Stimulated activated CD4-positive, alpha-beta T cell treated with anti-CD3 and anti-CD28 coated beads, Interleukin-12 subunit alpha, Interleukin-12 subunit beta, amount 100 ng/mL, for 48 hours (primary cell): ENCODE measurements at places on chromosomes 6 and 20.

DNA sequence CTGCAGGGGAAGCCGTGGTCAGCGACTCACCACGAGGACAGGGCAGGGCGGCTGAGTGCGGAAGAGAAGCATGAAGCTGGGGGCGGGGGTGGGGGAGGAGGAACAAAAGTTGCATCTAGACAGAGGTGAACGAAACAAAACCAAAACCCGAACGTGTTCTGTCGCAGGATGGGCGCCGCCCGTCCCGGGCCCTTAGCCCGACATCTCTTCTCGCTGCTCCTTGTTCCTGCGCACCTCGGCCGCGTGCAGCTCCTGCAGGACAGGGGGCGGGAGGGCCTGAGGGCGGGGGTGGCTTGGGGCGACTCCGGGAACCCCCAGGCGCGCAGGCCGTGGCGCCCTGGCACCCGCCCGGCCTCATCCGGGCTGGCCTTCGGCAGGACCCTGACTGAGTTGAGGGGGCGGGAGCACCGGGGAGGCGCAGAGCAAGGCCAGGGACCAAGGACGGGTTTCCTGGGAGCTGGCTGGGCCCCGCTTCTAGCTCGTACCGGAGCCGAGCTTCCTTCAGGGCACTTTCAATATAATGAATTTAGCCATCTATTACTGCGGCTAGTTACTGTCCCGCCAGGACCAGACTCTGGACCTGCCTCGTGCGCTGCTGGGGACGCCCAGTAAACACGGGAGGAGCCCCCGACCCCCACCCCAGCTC lies 12.0 kb downstream of the STMN3 start:
- no peak for DNase-seq

DNA sequence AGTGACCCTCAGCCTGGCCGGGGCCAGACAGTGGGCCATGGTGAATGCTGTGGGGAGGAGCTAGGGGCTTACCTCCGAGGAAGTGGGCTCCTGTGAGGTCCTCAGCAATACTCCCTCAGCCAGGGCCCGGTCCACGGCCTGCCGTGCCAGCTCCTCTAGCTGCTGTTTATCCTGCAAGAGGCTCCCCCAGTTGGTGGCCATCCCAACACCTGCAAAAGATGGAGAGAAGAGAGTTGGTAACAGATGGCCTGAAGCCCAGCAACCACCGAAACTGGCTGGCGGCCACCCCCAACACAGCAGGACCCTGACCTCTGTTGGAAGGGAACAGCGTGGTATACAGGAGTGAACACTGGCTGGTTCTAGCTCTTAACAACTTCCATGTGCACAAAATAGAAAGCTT lies 4.0 kb downstream of the GSS start:
- DNase-seq: no peak

DNA sequence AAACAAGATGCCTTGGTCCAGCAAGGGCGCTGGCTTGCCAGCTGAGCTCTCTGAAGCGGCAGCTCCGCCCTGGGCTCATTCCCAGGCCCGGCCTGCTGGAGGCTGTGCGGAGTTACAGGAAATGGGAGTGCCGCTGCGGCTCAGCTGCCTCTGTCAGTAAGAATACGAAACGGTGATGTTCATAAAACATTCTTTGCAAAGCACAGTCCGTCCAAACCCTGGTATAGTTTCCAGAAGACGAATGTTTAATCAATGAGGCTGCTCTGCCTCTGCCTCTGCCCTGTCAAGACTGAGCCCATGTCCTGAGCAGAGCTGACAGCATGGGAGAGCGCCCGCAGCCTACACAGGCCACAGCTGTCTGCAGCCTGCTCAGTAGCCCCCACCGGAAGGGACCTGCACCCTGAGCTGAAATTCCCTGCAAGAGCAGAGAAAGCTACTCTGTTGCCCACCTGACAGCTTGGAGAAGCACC lies 153.3 kb upstream of the SNX9 start:
- no peak for DNase-seq

DNA sequence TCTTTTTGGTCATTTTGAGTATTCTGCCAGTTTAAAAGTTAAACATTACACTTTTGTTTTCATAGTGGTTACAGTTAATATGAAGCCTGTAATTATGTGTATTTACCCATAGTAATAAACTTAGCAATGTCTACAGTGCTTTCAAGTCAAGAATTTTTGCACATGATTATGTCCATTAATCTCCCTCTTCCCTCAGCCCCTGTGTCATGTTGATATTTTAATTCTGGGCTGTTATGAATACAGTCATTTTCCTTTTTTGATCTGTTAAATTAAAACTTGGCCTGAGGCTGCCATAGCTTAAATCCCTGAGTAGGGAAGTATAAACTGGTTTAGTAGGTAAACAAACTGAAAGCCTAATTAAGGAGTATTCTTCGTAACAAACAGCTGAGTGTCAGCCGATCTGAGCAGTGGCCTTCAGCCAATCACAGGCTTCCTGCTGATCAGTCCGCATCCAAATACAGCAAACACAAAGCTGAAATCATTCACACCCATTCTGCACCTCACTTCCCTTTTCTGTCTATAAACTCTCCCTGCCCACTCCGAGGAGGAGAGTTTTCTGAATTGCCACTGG lies 9.5 kb upstream of the SFT2D1 start:
- DNase-seq: no peak

DNA sequence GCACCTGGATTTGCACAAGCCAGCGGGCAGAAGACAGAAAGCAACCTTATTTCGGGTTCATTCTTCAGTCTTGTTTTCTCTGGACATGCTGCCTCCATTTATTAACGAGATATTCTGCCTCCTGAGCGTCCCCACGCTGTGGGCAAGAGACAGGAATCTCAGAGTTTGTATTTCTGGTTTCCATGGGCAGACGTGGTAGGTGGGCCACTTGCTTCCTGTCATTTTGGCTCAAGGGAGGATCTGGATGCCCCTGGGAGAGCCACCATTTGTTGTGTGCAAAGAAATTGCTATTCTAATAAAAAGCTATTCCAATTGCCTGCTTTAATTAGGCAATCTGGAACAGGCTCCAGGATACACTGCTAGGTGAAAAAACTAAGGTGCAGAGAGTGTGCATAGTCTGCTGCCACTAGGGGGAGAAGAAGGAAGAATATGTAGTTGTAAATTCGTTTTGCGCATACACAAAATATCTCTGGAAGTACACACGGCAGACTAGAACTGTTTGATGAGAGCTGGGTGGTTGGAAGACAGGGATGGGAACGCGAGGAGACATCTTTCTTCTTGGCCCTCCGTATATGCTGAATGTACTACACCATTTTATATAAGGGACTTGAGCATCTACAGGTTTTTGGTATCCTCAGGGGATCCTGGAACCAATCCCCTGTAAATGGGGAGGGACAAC lies 30.1 kb upstream of the SLC16A10 start:
- DNase-seq: no peak

DNA sequence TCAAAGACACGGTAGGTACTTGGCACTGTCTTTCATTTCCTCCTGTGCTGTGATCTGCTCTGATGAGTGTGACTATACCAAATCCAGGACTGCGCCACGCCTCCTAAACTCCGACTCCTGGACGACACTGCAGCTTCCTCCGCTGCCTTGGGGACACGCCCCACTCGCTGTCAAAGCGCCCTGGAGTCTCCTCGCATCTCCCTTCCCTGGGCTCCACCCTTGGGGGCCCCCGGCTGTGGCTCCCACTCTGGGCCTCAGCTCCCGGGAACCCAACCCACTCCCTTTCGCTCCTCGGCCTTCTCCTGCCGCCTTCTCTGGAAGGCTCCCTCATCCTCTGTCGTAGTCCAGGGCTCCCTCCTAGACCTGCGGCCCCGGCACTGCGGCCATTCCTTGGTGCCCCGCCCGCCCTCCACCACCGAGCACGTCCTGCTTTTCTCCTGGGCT lies 61.2 kb downstream of the RSPH3 start:
- DNase-seq: no peak

DNA sequence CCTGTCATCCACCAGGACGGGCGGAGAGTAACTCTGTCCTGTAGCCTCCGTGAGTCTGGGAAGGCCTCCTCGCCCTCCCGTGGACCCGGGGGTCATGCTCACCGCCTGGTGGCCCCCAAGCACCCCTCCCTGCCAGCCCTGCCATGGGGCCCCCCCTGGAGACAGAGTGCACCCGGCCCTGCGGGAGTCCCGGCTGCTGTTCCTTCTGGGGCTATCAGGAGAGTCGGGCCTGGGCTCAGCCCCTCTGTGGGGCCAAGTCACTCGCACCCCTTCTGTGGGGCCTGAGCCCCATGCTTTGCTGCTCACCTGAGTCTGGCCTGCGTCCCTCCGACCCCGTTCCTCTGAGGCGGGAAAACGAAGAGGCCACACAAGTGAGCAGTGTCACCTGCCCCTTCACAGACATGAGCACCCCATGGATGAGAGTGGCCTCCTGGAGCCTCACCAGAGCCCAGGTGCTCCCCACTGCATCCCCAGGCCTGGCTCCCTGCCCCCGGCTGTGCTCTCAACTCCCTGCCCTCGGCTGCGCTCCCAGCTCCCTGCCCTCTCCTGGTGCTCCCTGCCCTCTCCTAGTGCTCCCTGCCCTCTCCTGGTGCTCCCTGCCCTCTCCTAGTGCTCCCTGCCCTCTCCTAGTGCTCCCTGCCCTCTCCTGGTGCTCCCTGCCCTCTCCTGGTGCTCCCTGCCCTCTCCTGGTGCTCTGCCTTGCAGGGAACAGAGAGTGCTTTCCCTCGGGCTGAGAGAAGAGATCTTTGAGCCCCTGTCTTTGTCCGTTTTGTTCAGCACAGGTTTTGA lies 4.6 kb upstream of the CHRNA4 start:
- DNase-seq: no peak

- no peak for DNase-seq
Measured at GRCh38 chr6:133404151-133404550, 163.0 kb downstream of the EYA4 start.

DNA sequence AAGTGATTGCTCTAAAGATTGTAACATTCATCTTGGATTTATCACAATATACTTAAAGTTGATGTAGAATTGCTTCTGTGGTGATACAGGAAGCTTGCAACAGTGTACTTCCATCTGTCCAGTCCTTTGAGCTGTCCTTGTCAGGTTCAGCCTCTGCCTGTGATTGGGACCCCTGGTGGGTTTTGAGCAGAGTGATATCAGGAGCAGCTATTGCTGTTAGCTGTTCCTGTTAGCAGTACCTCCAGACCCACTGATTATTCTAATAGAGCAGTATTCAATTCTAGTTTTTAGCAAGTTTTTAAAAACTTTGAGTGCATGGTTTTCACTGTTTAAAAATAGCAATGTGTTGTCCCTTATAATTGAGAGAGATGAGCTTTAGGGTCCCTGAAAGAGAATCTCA lies 48.8 kb downstream of the TULP4 start:
- no peak for DNase-seq

GRCh38 chr6:46465294-46466165 lies 25.7 kb downstream of the RCAN2 start:
- DNase-seq: no peak

- no peak for DNase-seq
Measured at GRCh38 chr20:4973330-4974097, 27.8 kb downstream of the SLC23A2 start.

DNA sequence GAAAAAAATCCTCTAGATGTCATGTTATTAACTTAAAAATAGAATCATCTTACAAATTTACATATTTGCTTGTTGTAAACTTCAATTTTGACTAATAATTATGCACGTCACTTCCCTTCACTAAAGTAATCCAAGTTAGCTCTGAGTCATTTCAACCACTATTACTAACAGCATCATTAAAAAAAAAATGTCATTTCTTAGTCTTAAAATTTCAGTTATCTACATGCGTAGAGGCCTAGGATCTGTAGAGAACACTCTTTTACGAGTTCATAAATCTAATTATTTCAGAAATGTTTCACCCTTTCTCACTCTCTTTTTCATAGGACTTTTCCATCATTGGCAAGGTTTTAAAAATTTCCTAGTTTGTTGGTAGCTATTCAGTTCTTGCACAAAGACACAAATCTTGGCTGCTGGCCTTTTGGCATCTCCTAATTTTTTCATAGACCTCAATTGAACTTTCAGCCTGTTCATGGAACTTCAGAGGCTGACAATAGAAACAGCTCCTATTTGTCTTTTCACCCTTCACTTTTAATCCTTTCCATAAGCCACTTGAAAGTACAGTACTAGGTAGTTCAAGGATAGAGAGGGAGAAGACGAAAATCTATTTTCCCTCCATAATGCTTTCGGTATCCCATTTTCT lies 61.5 kb downstream of the OGFRL1 start:
- DNase-seq: no peak

DNA sequence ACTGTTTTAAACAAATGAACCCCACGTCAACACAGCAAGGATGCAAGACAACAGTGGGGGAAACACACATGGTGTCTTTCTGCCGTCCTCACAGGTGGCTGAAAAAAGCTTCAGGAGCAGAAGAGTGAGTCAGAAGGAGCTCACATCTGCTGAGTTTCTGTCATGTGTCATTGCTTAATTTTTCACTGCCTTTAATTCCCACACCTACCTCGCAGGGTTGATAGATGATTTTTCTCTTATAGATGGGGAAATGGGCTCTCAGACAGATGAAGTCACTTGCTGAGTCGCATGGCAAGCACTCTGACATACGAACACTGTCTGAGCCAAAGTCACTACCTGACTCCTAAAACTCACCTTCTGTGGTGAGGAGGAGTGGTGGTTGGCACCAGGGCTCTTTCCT lies 28.3 kb upstream of the CARMIL1 start:
- DNase-seq: no peak

- DNase-seq: no peak
Measured at GRCh38 chr20:58699623-58700107, 7.1 kb downstream of the NPEPL1 start.

- DNase-seq: no peak
Measured at GRCh38 chr6:17771609-17772008, 64.9 kb upstream of the NUP153 start.

- no peak for DNase-seq
Measured at GRCh38 chr6:28081486-28081751, 1.1 kb downstream of the ZNF165 start.

DNA sequence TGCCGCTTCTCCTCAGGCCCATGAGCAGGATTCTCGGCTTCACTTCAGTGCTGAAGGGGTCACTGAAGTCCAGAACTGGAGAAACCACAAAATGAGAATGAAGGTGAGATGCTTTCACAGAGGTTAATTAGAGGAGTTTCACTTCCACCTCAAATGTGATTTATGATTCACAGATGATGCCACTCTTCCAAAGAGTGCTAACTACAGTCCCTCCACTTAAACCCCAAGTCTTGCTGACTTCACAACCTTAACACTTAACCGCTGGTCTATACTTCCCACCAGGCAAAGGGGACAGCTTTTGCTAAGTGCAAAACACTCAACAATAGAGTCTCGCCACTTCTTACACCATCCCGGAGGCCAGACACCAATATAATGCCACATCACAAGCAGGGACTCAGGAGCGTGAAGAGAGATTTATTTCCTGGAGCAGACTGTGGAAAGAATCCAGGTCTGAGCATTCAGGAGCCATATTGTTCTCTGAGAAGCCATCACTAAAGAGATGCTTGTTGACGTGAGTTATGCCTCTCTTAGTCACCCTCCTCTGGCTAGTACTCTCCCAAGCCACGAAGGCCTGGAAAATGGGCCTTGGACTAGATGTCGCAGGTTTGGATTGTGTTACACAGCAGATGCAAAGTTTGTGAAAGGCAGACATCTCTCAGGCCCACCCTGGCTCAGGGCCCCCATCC lies 24.4 kb downstream of the RRAGD start:
- DNase-seq: no peak

GRCh38 chr20:62032609-62033368 lies 32.9 kb downstream of the TAF4 start:
- DNase-seq: no peak
